Bone marrow (tissue), 2 donors: ENCODE measurements at places on chromosomes 3 and 15.
A peak's percentile ranks its signal among the peaks of the same experiment; 100 is the strongest.

DNA sequence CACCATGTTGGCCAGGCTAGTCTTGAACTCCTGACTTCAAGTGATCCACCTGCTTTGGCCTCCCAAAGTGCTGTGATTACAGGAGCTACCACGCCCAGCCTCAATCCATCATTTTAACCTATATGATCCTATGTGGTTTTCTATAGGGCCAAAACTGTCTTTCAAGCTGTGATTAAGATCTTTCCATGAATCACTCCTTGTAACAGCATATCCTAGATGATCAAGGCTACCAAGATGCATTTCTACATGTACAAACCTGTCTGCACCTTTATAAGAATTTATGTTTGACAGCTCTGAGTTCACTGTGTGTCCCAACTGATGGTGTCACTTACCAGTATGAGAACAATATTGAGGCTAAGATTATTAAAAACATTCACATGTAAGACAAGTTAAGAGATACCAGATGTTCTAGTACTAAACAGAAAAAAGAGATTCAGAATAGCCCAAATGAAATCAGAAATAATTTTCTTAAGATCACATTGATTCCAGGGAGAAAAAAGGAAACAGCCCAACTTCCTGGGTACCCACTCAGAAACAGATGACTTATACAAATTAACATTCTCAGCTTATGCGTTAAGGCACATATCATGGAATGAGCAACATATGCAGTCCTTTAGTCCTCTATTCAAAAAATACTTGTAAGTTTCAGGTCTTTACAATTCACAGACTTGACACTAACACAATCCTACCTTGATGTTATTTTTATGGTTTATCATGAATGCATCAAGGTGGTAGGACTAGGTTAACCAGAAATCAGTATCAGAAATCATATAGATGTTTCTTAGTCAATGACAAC lies 24.8 kb upstream of the PPIB start:
- DNase-seq = no peak

- peak; percentile 77 for DNase-seq
Measured at GRCh38 chr3:159919873-159920272, 68.8 kb upstream of the IL12A start.

GRCh38 chr3:20576228-20576627 lies 390.2 kb upstream of the SGO1 start:
- DNase-seq = no peak

DNA sequence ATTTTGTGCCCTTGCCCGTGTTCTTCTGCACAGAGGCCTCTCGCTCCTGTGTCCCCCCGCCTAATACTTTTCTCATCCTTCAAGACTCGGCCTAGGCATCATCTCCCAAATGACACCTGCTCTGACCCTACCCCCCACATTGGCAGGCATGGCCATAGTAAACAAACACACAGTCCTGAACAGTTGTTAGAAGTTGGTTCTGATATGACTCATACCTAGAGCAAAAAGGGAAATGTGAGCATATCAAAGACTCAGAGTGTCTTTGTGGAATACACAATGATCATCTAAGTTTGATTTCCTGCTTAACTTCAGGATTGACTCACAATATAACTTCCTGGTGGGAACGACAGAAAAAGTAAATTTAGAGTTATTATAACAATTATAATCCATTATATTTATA lies 120.5 kb downstream of the POLR2M start:
- DNase-seq = no peak

DNA sequence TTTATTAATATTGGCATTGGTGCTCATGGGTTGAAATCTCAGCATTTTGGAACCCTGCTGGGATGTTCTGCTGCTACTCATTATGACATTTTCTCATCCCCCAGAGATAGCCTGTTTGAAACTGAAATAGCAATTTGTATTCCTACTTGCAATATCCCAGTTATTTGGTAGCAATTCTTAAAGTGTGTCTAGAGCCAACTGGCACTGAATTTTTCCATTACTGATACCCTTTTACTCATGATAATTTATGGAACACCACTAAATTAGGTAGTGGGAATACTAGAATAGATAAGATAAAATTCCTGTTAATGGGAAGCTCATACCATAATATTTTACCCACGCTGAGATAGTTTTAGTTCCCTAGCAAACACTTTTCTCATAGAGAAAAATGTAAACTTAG lies 309.3 kb downstream of the SV2B start:
- DNase-seq = no peak

DNA sequence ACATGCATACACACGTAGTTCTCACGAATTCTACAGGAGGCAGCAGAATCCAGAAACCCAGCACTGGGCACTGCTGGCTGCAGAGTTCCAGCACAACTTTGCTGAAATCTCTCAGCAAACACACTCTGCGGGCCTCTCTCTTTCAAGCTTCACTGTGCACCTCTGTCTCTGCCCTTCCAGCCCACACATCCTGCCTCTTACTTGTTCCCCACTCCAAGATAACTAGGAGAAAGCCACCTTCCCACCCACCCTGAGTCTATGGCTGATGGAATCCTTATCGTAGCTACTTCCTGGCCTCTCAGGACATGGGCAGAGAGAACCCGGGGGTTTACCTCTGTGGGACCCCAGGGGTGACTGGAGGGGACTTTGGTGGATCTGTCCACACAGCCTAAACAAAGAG lies 11.9 kb downstream of the ANP32A start:
- DNase-seq = no peak

DNA sequence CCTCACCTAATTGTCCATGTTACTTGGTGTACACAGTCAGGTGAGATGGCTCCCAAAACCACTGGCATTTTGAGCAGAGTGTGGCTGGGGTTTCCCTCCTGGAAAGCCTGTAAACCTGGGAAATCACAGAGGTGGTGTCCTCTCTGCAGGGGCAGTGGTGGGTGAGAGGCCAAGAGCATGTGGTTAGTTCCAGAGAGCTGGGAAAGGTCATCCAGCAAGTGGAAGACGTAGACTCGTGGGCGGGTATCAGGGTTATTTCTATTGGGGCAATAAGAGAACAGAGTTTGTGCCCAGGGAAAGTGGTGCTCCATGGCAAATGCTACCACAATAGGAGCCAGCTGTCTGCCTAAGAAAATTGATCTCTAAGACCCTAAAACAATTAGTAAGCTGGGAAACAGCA lies 44.6 kb upstream of the LIMD1 start:
- DNase-seq = no peak

DNA sequence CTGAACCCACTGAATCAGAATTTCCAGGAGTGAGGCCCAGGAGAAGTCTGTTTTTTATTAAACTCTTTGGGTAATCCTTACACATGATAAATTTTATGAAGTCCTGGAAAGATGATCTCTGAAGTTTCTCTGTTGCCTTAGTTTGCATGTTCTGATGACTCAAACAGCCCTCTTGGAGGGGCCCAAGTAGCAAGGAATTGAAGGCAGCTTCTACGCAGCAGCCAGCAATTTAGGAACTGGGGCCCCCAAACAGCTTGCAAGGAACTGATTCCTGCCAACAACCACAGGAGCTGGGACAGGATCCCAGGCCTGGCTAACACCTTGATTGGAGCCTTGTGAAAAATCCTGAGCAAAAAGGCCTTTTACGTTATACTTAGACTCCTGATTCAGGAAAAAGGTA lies 5.4 kb upstream of the ACP3 start:
- no peak for DNase-seq

GRCh38 chr3:112407888-112408702 lies 75.1 kb downstream of the CD200 start:
- DNase-seq = no peak
